A549 treated with CORT108297 at 1 μM for 4 hours (cell line): ENCODE measurements at places on chromosomes 13 and 19. TPM values are rescaled to one million over a fixed set of nuclear protein-coding genes. Genes with fewer than 3 reads are reported as not detected.

Gene SHANK1
- total RNA-seq = 0.03 to 0.37 TPM (median 0.21 TPM) in 5 replicates

Gene KIR2DL1
- total RNA-seq = not detected in 5 replicates

Gene FOXO1
- 3.4 to 4.5 TPM (median 4.2 TPM) in 5 replicates for total RNA-seq

Gene GPR4
- total RNA-seq = 0.06 to 0.13 TPM (median 0.10 TPM) in 5 replicates

Gene YIPF2
- 18.1 to 21.5 TPM (median 20.6 TPM) in 5 replicates for total RNA-seq

Gene APOC4
- not detected in 5 replicates for total RNA-seq

Gene ZNF728
- not detected in 5 replicates for total RNA-seq

Gene TSPAN16
- not detected in 5 replicates for total RNA-seq

Gene SYNGR4
- total RNA-seq = 2.5 to 3.7 TPM (median 3.2 TPM) in 5 replicates

Gene ANO8
- 2.5 to 5.1 TPM (median 4.4 TPM) in 5 replicates for total RNA-seq

Gene ZNF559
- total RNA-seq = 4.4 to 5.9 TPM (median 5.5 TPM) in 5 replicates

Gene ELOF1
- 99.4 to 117 TPM (median 107 TPM) in 5 replicates for total RNA-seq

Gene DDX49
- total RNA-seq = 32.4 to 48.7 TPM (median 44.7 TPM) in 5 replicates

Gene LYPD3
- 0.27 to 0.62 TPM (median 0.45 TPM) in 5 replicates for total RNA-seq

Gene BCKDHA
- total RNA-seq = 38.6 to 50.6 TPM (median 45.6 TPM) in 5 replicates

Gene CEACAM3
- not detected in 5 replicates for total RNA-seq

Gene BCL2L12
- 56.3 to 78.7 TPM (median 72.9 TPM) in 5 replicates for total RNA-seq

Gene SPACA7
- total RNA-seq = not detected in 5 replicates

Gene NLRP4
- not detected in 5 replicates for total RNA-seq

Gene ZNF527
- total RNA-seq = 2.6 to 4.8 TPM (median 3.1 TPM) in 5 replicates

Gene OR7A5
- not detected in 5 replicates for total RNA-seq

Gene SIGLEC11
- not detected in 5 replicates for total RNA-seq

Gene ERICH4
- total RNA-seq = 0.09 TPM in 1 of 5 replicates, not detected in the others

Gene GPC5
- total RNA-seq = 0.02 TPM in 1 of 5 replicates, not detected in the others

Gene MCF2L
- 0.27 to 0.61 TPM (median 0.37 TPM) in 5 replicates for total RNA-seq

Gene PSG4
- total RNA-seq = 0.60 to 1.1 TPM (median 0.82 TPM) in 5 replicates

Gene FUT1
- total RNA-seq = 0.05 to 0.14 TPM (median 0.06 TPM) in 5 replicates

Gene PRODH2
- 0.22 to 0.36 TPM (median 0.24 TPM) in 4 of 5 replicates, not detected in the other for total RNA-seq

Gene ZNF561
- 6.7 to 14.4 TPM (median 8.5 TPM) in 5 replicates for total RNA-seq

Gene CYP4F3
- 1.8 to 3.0 TPM (median 2.3 TPM) in 5 replicates for total RNA-seq

Gene ZNF844
- total RNA-seq = not detected in 5 replicates

Gene ERFL
- 0.25 to 0.35 TPM (median 0.32 TPM) in 5 replicates for total RNA-seq

Gene SLC8A2
- total RNA-seq = 0.25 to 0.36 TPM (median 0.32 TPM) in 5 replicates

Gene ZNF57
- total RNA-seq = 1.7 to 2.7 TPM (median 2.0 TPM) in 5 replicates

Gene ZNF90
- total RNA-seq = not detected in 5 replicates

Gene GCDH
- total RNA-seq = 8.8 to 10.0 TPM (median 9.4 TPM) in 5 replicates

Gene LAIR2
- not detected in 5 replicates for total RNA-seq

Gene ZNF208
- not detected in 5 replicates for total RNA-seq

Gene PTBP1
- 212 to 223 TPM (median 220 TPM) in 5 replicates for total RNA-seq

Gene ZNF569
- 4.6 to 5.8 TPM (median 5.1 TPM) in 5 replicates for total RNA-seq

Gene DIRAS1
- 3.1 to 4.8 TPM (median 4.2 TPM) in 5 replicates for total RNA-seq

Gene PALM3
- 1.6 to 2.6 TPM (median 2.2 TPM) in 5 replicates for total RNA-seq

Gene POSTN
- total RNA-seq = 0.03 to 0.12 TPM (median 0.07 TPM) in 4 of 5 replicates, not detected in the other

Gene PSG7
- 0.04 to 0.07 TPM (median 0.05 TPM) in 3 of 5 replicates, not detected in the others for total RNA-seq

Gene ZNF729
- total RNA-seq = not detected in 5 replicates
